ENCODE measurements at places on chromosomes 7 and 10.
A peak's percentile ranks its signal among the peaks of the same experiment; 100 is the strongest.

DNA sequence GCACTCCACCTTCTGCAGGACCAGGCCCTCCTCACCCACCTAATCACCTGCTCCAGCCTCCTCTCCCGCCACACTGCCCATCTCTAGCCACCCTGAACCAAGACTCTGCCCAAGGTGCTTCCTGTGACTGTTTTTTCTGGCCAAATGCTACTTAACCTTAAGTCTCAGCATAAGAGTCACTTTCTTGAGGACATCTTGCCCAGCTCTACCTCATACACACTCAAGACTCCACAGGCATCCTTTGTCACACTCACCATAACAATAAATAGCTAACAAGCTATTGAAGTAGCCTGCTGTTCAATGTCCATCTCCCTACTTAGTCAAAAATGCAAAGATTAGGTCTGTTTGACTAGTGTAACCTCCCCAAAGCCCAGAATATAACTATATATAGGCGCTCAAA lies 455.4 kb upstream of the NFE2L3 start:
- no peak for DNase-seq

DNA sequence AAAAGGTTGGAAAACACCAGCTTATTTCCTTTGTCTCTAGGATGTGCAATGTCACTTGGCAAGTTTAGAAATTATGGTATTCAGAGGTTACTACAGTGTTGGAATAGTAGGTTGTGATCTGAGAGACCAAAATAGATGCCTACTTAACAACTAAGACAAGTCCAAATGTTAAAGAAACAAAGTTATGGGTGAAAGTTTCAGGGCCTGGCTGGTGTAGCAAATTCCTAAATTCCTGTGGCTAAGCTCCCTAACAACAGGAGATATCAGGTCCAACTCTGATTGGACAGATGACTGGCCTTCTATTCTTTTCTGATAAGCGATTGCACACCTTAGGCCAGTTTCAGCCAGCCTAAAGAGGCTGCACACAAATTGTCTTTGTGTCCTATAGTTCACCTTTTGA lies 873.5 kb downstream of the REEP3 start:
- peak; percentile 14 for DNase-seq

DNA sequence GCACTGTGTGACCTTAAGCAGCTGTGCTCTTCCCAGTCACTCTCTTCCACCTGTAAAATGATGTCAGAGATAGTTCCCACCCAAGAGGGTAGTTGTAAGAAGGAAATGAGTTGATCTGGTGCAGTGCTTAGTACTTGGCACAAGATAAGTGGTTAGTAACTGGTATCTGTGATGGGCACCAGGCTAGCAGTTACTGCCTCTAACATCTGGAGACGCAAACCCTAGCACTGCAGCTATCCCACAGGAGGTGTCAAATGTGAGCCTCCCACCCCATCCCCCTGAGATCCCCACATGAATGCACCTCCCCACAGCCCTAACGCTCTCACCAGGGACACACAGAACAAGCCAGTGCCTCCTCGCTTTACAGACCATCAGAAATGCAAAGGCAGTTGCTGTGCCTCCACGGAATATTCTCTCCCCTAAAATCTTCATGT lies 72.0 kb downstream of the KCNMA1 start:
- DNase-seq = no peak

- peak; percentile 36 for DNase-seq
Measured at GRCh38 chr7:116443101-116443523, 56.4 kb upstream of the CAV2 start.

DNA sequence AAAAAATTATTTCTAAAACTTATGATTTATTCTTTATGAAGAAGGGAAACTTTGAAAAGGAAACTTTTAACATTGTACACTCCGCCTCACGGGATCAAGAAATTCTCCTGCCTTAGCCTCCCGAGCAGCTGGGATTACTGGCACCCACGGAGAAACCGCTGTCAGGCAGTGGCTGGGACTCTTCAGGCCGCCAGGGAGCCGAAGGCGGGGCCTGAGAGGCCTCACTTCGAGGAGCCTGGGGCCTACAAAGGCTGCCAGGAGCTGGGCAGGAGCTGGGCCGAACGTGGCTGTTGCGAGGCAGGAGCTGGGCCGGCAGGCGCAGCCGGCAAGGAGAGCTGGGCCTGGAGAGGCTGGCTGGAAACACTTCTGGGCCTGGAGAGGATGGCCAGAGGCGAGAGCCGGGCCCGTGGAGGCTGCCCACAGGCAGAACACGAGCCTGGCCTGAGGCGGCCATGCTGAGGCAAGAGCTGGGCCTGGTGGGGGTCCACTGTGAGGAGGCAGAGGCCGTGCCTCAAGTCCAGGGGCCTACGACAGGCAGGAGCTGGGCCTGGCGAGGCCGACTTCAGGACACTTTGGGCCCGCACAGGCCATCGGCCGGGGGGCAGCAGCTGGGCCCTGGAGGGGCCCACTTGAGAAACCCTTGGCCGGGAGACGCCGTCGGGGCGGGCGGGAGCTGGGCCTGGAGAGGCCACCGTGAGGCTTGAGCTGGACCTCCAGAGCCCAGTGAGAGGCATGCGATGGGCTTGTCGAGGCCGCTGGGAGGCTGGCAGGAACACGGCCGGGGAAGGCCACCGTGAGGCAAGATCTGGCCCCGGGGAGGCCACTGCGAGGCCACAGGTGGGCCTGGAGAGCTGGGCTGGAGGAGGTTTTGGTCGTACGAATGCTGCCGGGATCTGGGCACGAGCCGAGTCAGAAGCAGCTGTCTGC lies 23.7 kb downstream of the MDH2 start:
- DNase-seq = no peak

- peak; percentile 11 for DNase-seq
Measured at GRCh38 chr7:101817471-101818286, at the start of gene CUX1. Gene CUX1 (plus strand): TSS chr7:101817626. CDS start chr7:101817640, 14 bp downstream.

GRCh38 chr7:134547397-134548054 lies 1.4 kb upstream of the AKR1B15 start:
- DNase-seq = peak; percentile 83

- no peak for DNase-seq
Measured at GRCh38 chr10:87603196-87603595, 56.5 kb upstream of the PAPSS2 start.

- no peak for DNase-seq
Measured at GRCh38 chr7:92608380-92609322, 18.5 kb upstream of the FAM133B start.

DNA sequence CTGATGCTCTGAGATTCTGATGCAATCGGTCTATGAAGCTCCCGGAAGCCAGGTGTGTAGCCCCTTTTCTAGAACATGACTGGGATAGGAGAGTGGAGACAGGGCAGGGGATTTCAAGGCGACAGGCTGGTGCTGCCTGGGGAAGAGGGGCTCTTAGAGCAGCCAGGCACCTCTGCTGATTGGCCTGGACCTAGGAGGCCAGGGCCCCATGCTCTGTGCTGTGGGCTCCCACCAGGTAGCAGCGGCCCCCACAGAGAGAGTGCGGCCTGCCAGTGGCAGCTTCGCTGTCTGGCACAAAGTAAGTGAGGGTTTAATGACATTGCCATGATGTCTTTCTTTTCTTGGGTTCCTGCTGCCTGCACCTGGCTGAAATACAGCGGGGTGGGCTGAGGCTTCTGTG lies 99.4 kb upstream of the PODXL start:
- no peak for DNase-seq

- no peak for DNase-seq
Measured at GRCh38 chr7:70573071-70573661, 558.8 kb upstream of the GALNT17 start.

- DNase-seq = no peak
Measured at GRCh38 chr7:20417260-20417659, 86.6 kb downstream of the ITGB8 start.

- no peak for DNase-seq
Measured at GRCh38 chr7:87100326-87100725, 40.9 kb upstream of the ELAPOR2 start.

DNA sequence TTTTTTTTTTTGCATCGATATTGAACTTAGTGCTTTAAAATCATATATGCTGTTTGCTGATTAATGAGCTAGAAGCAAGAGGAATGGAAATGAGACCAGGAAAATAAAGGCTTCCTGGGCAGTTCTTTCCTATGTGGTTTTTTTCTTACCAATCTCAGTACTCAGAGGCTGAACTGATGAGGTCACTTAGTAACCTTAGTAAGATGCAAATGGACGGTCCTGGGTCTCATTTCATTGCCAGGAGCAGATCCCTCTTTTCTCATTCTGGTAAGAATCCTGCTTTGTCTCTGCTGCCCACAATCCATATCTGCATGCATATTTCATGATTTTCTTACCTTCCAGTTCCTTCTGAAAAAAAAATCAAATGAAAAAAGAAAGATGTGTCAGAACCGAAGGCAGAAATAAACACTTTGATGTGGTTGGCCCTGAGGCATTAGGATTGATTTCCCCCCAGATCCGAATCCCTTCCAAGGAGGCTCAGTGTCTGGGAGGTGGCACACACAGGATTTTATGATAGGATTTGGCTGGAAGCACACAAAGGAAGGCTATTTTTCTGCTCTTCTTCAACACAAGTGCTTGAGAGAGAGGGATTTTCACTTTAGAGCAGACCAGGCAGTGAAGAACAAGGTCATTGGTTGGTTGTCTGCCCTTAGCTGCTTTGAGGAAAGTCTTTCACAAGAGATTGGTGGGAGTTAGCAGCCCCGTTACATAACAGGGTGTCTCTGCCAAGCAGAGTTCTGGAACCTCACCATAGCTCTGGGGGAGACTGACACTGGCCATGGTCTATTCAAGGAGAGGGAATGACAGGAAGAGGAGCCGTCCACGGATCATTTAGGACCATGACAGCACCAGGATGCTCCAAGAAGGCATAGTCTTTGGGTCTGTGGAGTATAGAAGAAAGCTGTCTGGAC lies 150.0 kb downstream of the CAMK1D start:
- no peak for DNase-seq

DNA sequence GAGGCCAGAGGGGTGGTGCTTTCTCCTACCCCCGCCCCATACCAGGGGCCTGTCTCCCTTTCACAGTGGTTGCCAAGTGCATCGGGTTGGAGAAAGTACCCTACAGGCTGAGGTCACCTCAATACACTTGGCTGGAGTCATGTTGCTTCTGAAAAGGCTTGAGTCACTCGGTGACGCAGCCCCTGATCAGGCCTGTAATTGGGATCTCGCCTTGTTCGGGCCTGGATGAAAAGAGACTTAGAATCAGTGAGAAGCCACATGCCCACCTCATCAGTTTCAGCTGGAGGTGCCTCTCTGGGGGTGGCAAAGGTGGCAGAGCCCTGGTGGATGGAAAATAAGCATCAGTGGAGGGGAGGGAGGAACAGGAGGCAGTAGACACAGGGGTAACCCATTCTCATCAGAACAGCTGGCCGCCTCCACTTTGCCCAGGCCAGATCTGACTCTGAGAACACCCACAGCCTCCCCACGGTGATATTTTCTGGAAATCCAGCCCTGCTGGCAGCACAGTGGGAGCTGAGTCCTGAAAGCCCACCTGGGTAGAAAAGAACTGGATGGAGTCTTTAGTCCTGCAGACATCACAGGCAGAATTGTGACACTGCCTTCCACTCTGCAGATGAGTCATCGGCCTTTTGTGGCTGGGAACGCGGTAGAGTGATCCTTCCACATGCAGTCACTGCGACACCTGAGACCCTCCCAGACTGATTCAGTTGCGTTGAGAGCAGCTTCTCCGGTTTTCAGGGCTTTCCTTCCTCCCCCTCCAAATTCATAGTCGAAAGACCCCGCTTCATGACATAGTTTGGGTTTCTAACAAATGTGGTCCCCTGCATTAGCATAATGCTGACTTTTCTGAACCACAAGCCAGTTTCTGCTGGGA lies 108.0 kb downstream of the GRK5 start:
- peak; percentile 32 for DNase-seq

GRCh38 chr7:84187087-84187805 lies 7.3 kb downstream of the SEMA3A start:
- DNase-seq = no peak

GRCh38 chr7:36668750-36669149 lies 55.5 kb downstream of the AOAH start:
- no peak for DNase-seq

- DNase-seq = no peak
Measured at GRCh38 chr10:26408858-26409494, 29.2 kb upstream of the APBB1IP start.

DNA sequence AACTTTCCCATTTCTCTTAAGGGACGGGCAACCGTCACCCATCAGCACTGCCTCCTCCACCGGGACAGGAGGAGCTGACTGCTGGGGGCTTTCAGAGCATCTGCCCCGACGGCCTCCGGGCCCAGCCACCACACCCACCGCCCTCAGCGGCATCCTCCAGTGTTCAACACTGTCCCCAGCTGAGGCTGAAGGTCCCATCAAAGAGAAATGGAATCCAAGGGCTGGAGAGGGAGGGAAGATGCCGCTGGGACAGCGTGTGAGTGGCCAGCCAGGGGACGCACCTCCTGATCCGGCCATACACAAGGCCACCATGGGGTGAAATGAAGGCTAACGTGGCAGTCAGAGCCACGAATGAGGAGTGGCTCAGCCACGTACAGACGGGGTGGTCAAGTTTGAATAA lies 153.6 kb upstream of the PPP2R2D start:
- no peak for DNase-seq

DNA sequence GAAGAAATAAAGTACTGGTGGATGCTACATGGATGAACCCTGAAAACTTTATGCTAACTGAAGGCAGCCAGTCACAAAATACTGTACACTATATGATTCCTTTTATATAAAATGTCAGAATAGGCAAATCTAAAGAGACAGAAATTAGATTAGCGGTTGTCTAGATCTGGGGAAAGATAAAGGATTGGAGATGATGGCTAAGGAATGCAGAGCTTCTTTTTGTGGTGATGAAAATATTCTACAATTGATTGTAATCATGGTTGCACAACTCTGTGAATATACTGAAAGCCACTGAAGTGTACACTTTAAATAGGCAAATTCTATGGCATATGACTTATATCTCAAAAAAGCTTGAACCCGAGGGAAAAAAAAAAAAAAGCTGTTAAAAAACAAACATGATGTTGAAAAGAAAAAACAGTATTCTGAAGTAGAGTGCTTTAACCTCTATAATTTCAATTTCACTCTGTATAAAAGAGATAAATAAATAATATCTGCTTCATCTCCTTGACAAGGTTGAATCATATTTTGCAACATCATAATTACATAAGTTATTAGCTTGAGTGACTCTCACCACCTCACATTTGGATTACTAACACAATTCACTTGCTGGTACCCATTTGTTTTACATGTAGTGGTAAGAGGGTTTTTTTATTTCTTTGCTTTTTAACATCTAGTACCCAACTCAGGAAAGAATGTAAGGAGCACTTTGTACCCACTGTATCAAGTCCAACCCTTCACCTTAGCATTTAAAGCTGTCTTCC lies 2.8 kb upstream of the GNAI1 start:
- no peak for DNase-seq

- no peak for DNase-seq
Measured at GRCh38 chr10:77932016-77932715, 5.6 kb upstream of the DLG5 start.

DNA sequence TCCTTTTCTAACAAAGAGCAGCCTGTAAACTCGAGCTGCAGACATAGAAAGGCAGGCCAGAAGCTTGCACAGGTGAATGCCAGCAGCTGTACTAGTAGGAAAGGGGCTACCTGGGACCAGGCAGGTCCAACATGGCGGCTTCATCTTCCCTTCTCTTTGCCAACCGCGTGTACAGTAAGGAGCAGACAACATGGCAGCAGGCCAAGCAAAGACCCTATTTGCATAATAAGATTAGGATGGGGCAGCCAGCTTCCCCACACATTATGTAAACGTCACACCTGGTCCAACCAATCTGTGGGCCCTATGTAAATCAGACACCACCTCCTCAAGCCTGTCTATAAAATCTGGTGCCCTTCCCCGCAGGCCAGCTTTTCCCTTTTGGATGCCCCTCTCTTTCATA lies 1186.5 kb upstream of the AUTS2 start:
- DNase-seq = no peak
